ENCODE measurements at places on chromosomes 1 and 21.

DNA sequence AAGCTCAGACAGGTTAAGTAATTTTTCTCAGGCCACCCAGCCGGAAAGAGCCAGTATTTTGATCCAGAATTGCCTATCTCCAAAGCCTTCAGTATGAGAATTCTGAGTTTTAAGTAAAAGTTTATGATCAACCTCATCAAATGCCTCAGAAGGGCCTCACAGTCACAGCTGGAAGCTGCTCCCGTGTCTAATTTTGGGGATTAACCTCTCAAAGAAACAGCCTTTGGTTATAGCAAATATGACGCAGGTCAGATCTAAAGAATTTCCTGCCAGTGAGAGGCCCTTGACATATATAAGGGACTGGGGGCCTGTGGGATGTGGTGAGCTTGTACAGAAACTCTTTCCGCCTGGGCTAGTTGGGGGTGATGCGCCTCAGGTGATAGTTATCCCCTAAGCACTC lies 2.3 kb downstream of the EXTL1 start:
- no peak for DNase-seq

GRCh38 chr1:78601068-78601467 lies 19.2 kb upstream of the IFI44L start:
- no peak for DNase-seq

DNA sequence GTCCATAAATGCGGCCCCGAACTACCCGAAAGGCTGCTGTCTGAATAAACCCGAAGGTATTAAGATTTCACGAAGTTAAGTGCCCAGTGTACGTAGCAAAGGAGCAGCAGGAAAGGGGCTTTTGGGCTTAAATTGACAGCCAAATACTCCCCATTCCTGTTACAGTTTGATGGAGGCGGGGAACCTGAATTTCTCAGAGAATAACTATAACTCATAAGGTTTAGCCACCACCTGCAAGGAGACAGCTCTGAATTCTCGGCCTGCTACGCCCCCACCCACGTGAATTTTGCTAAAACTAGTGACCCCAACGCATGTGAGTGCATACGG lies 5.2 kb downstream of the GFI1 start:
- no peak for DNase-seq

- DNase-seq: no peak
Observed at GRCh38 chr1:28782011-28782410, 30.0 kb upstream of the OPRD1 start.

DNA sequence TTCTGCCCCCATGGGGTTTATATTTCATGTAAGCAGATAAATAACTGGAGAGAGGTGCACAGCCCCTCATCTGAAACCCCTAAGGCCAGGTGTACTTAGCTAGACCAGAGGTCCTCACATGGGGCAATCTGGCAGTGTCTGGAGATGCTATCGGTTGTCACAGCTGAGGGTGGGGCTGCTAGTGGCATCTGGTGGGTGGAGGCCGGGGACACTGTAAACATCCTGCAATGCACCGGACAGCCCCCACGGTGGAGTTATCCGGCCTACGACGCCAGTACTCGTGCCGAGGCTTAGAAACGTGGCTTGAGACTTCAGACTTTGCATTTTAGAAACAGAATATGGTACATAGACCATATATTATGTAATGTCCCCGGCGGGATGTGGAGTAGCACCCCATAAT lies 186.5 kb upstream of the VAMP3 start:
- no peak for DNase-seq

DNA sequence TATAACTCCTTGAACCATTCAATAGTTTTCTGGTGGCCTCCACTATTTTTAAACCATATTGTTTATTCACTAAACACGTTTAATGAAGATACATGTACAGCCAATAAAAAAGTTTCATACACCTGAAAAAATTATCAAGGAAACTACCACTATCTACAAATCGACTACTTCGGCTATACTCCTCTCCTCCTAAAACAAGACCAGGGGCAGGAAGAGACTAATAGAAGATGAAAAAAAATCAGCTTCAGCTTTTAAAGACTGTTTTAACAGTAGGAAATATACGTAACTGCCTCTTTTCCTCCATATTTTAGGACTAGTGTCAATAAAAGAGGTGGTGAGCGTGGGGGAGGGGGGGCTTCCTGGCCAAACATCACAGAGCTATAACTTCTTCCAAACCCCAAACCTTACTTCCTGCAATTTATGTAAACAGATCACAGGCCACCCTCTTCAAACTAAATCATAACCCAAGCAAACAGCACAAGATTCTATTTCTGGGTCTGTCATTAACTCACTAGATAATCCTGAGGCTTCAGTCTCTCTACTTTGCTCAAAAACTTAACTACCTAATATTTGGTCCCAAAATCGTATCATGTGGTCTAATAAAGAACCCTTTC lies 15.1 kb downstream of the FOXJ3 start:
- DNase-seq: no peak

- no peak for DNase-seq
Observed at GRCh38 chr1:116335850-116336624, 37.0 kb upstream of the ATP1A1 start.

GRCh38 chr1:110829955-110830553 lies 42.9 kb upstream of the CD53 start:
- no peak for DNase-seq

DNA sequence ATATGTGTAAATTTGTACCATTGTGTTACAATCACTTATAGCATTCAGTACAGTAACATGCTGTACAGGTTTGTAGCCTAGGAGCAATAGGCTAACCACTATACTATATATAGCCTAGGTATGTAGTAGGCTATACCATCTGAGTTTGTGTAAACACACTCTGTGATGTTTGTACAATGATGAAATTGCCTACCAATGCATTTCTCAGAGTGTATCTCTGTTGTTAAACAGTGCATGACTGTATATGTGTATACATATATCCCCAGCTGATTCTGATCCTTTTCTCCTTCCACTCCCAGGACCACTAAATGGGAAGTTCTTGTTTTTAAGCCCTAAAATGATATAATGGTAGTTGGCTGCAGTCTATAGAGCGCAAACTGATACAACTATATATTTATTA lies 7.8 kb downstream of the GNPAT start:
- DNase-seq: no peak

GRCh38 chr1:86445919-86446318 lies 21.9 kb downstream of the CLCA2 start:
- DNase-seq: no peak

DNA sequence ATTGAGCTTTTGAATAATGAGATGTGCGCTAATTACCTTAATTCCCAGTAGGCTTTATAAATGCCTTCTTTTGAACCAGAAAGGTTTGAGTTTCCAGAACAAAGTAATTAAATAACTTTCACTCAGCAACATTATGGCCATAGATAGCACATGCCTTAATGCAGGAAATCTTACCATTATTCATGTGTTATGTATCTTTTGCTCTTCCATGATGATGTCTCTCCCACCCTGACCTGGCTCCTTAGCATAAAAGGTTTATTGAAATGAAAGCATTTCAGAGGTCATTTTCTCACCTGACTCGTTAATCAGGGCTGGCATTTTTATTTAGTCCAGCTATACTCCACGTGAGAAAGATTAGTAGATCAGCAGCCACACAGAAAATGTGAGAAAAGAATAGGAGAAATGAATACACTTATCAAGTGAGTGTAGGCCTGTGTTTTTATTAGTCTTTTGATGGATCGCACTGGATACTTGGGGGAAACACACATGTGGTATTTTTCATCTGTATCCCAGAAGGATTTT lies 180.2 kb downstream of the ATP6V1G3 start:
- no peak for DNase-seq

DNA sequence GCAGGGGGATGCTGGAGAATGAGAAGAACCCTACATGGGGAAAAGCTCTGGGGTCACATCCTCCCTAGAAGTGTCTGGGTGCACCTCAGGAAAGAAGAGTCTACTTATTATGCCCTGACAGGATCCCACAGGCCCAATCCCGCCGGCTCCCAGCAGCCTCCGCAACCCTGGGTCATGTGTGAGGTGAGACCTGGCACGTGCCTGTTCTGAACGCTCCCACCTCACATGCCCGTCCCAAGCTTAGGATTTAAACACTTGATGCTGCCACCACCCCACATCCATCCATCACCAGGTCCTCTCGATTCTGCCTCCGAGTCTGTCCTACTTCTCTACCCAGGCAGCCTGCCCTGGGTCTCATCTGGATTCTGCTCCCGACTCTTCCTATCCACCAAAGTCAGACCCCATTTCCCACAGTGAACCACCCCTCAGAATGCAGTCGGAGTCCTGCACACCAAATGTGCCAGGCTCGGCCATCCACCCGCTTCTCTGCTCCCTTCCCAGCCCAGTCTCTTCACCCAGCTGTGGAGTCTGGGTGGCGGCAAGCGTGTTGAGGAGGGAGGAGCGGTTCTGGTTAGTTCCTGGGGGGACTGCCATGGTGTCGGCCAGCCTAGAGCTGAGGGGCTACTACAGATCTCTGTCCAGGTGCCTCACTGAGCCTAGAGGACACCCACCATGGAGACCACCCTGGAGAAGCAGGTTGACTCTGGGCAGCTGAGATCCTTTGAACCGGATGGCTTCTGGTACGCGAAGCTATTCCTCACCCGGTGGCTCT lies 23.9 kb downstream of the SLC2A1 start:
- no peak for DNase-seq

DNA sequence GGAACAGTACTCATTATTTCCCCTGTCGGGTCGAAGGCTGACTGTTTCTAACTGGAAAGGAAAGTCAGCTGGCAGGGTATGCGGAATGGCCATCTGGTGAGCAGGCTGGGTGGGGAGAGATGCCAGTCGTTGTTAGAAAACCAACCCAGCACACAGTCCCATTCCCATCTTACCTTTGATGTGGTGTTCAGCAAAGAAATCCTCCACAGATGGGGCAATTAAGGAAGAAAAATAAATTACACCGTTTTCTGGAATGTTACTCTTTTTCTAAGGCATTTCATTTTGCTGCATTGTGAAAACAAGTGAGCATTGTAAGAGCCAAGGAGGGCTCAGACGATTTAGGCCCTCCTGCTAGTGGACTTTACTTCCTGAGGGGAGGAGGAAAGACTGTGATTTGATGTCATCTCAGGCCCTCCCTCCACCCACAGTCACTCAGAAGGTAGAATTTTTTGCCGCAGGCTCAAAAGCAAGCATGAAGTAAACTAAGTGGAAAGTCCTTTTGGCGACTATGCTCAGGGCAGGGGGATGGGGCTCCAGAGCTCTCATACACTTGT lies at the start of gene SLC16A4:
SLC16A4 (minus strand) TSS at position 335 of the 554 bp plus-strand sequence. CDS start 1,703 bp downstream, outside the sequence.
- no peak for DNase-seq

- DNase-seq: no peak
Observed at GRCh38 chr1:22292011-22292788, 149.3 kb upstream of the WNT4 start.

DNA sequence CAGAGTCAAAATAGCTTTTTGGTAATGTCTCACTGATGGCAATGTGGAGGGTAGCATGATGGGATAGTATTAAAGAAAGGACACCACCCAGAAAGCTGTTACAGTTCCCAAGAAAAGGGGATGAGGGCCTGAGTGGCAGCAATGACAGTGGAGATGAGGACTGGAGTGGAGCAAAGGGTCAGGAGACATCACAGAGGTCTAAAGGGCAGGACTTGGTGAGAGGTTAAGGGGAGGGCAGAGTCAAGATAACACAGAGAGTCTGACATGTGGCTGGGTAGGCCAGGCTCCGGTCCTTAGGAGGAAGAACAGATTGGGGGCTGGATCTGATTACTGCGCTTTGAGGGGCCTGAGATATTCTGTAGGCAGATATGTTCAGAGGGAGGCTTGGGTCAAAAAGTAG lies 19.3 kb downstream of the ELF3 start:
- no peak for DNase-seq

GRCh38 chr21:42544544-42544943 lies 30.9 kb downstream of the SLC37A1 start:
- DNase-seq: no peak

- peak; percentile 52 for DNase-seq
Observed at GRCh38 chr1:983798-984475, 2.0 kb upstream of the PERM1 start.

GRCh38 chr21:38598413-38598812 lies 100.1 kb upstream of the ERG start:
- no peak for DNase-seq

DNA sequence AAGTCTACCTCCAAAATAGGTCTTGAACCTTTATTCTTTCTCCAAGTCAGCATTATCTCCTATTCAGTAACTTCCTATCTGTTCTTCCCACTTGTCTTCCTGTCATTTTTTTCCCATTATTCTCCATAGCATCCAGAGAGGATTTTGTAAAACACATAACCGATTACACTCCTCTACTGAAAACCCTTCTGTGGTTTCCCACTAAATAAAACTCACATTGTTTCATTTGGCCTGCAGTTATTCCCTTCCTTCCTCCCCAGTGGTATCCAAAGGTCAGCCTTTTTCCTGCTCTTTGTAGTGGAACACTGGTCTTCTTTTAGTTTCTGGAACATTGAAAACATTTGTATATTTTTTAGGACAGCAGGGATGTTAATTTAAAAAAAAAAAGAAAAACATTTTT lies 266.0 kb downstream of the GPR52 start:
- DNase-seq: no peak

DNA sequence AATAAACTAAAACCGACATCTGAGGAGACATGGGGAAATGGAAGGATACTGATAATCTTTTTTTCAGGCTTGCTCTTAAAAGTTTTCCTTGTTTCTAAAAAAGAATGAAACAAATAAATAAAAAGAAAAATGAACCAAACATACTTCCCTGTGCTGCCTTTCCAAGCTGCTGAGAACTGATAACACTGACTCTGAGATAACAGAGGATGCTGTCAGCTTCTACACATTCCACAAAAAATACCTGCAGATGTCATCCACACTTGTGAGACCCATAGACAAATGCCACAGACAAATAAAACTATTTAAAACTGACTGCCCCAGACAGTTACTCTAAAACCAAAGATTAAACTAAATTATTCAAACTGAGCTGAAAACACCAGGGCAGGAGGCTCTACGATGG lies 12.0 kb upstream of the OR6K3 start:
- DNase-seq: no peak

DNA sequence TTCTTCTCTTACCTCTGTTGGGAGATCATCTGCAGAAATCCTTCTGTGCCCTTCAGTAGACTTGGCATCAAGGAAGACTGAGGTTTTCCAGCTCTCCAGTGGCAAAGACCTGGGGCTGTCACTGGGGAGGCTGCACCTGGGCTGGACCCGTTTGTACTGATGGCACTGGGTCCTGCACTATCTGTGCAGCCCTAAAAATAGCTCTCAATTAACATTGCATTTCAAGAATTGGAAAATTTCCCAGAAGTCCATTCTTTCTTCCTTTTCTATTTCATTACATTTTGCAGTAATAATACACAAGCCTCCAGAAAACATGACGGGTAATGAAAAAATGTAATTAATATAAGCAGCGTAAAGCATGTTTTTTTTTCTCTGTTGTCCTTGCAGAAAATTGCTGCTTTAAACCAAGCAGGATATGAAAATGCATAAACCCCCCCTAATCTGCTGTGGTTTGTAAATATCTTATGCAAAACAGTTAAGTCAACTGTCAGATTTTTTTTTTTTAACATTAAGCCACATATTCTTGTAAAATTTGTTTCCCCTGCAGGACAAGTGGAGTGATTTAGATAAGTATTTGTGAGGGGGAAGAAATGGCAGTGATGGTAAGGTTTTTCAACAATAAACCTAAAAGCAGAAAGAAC lies 64.9 kb downstream of the LMO4 start:
- no peak for DNase-seq
